Activated T-helper 2 cell treated with anti-CD3 and anti-CD28 coated beads, Interferon-gamma antibody, Interleukin-2, Interleukin-4, amounts not matched to agents 10 μg/mL and 5 μg/mL and 100 μg/mL, durations not matched to agents 14 hours and 24 hours and 36 hours (primary cell): ENCODE measurements at places on chromosomes 4 and X.
A peak's percentile ranks its signal among the peaks of the same experiment; 100 is the strongest.

DNA sequence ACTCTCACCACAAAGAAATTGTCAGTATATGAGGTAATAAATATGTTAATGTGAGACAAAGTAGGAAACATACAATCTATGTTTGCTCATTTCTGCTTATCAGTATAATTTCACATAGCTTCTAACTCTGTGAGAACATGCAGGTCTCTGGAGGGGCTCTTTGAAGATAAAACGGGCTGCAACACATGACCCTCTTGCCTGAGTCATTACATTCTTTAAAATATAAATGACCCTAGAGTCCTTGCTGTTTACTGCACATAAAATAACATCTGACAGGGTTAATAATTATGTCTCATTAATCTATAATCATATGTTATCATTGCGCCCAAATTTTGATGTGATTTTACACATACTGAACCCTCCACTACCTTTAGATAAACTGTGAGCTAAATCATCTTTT, 681.5 kb downstream of the ARAP2 start:
- no peak for DNase-seq

GRCh38 chr4:185867770-185868169, 55.8 kb upstream of the SORBS2 start:
- no peak for DNase-seq

DNA sequence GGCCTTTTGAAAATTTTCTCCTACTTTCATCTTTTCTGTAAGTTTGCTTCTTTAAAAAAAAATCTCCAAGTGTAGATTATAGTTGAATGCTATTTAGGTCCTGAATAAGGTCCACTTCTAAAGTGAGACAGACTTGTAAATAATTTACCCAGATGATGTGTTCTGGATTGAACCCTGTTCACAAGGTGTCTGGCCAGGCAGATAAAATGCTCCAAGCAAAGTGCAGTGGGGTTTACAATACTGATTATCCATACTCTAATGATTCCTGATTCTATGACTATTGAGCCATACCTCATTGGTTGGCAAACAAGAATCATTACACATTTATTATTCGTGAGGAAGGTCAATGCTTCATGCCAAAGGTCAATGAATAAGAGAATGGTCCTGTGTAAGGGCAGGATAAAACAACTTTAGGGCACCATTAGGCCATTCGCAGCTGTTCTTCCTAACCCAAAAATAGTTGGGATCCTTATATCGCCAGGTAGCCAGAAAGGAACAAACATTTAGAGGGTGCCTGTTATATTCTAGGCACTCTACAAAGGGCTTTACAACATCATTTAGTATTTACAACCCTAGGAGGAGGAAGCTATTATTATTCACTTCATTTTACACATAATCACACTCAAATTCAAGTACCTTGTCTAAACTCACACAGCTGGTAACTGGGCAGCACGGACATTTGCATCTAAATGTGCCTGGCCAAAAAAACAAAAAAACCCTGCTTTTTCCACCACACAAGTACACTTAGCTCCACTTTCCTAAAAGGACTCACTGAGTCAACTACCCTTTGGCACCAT, 18.6 kb upstream of the SAT1 start:
- no peak for DNase-seq

GRCh38 chr4:76407440-76408119, 13.4 kb downstream of the CCDC158 start:
- DNase-seq, result no peak

- DNase-seq, result no peak
Measured at GRCh38 chr4:4627111-4627510, 85.3 kb upstream of the STX18 start.

DNA sequence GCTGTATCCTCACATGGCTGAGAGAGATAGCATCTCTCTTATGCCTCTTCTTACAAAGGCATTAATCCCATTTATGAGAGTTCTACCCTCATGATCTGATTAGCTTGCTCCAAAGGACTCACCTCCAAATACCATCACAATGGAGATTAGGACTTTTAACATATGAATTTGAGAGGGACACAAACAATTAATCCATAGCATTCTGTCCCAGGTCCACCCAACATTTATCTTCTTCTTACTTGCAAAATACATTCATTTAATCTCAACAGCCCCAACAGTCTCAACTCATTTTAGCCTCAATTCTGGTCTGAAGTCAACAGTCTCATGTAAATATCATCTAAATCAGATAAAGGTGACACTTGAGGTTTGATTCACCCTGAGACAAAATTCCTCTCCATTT, 555.4 kb downstream of the RAB28 start:
- DNase-seq, result no peak

DNA sequence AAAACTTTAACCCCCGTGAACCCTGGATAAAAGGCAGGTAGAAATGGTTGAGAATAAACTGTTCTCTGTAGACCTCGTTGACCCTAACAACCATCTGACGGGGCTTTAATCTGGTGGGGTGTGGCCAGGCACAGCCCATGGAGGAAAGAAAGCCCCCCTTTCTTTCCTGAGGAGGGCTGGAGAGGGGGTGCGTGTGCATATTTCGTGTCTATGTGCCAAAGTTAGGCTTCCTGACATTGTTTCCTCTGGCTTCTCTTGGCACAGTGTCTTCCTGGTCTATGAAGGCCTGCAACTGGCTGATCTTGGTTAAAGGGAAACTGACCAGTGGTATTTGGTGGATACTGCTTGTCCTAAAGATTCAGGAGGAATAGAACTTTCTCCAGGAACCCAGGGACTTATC, 97.1 kb downstream of the MGST2 start:
- DNase-seq, result no peak

GRCh38 chr4:26992657-26993361, 132.2 kb downstream of the STIM2 start:
- no peak for DNase-seq

GRCh38 chr4:15756361-15756861, 21.7 kb upstream of the CD38 start:
- DNase-seq, result peak; percentile 76

- DNase-seq, result no peak
Measured at GRCh38 chrX:147226801-147227200, 412.3 kb upstream of the CXorf51A start.

DNA sequence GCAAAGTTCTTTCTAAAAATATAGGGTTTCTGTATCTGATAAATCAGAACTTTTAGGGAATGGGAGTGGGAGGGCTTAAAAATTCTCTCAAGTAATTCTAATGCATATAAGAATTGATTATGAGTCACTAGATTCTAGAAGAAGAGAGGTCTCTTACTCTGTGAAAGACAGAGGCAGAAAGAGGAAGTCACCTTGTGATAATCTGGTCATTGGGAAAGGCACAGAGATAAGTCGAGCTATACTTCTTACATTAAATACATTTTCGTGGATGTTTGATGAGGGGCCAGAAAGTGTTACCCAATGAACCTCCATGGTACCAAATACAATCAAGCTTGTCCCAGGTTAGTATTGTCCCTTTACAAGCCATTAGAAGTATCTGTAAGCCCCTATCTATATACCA, 134.4 kb downstream of the MAD2L1 start:
- DNase-seq, result no peak

GRCh38 chrX:137034508-137034872, 695 bp upstream of the GPR101 start:
- DNase-seq, result no peak

GRCh38 chr4:169153481-169154087, 117.2 kb downstream of the SH3RF1 start:
- no peak for DNase-seq

DNA sequence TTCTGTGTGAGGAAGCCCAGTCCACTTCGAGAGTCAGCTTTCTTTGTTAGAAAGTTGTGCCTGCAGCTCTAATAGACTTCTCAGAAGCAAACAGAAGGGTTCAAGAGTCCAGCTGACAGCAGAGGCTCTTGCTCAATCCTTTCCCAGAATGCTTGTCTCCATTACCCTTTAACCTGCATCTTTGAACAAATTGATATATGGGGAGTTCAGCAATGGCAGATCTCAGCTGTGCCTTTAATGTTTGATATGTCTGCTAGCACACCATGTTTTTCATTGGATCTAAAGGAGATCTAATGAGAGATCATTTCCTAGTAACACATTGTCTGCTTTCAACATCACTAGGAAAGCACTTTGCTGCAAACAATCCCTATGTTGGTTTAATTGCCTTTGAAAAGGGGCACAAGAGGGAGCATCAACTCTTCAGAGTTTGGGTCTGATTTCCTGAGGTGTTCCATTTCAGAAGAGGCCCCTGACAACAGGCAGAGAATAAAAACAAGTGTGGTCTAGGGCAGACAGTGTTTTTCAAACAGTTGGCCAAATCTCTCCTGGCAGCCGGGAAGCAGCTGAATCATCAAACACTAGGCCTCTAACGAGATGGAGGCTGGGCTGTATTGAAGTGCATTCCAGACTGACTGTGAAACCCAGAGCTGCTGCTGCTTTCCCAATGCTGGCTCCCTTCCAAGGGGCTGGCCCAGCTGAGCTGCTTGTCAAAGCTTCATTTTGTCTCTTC, 55.5 kb downstream of the LUZP4 start:
- no peak for DNase-seq

DNA sequence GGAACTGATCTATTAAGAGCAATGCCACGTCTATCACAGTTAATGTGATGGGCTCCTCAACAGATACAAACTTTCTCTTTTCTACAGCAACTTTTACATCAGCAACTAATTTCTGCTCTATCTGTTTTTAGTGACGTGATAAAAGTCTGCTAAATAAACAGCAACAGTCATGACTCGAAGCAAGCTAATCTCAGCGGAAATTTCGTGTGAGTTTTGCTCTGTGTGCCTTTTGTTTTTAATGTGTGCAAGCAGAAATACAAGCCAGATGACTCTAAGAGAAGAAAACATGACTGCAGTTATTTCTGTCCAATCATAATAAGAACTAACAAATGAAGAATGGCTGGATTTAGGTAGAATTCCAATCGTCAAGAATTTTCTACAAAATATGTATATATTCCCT, 214.3 kb downstream of the LDB2 start:
- DNase-seq, result no peak

DNA sequence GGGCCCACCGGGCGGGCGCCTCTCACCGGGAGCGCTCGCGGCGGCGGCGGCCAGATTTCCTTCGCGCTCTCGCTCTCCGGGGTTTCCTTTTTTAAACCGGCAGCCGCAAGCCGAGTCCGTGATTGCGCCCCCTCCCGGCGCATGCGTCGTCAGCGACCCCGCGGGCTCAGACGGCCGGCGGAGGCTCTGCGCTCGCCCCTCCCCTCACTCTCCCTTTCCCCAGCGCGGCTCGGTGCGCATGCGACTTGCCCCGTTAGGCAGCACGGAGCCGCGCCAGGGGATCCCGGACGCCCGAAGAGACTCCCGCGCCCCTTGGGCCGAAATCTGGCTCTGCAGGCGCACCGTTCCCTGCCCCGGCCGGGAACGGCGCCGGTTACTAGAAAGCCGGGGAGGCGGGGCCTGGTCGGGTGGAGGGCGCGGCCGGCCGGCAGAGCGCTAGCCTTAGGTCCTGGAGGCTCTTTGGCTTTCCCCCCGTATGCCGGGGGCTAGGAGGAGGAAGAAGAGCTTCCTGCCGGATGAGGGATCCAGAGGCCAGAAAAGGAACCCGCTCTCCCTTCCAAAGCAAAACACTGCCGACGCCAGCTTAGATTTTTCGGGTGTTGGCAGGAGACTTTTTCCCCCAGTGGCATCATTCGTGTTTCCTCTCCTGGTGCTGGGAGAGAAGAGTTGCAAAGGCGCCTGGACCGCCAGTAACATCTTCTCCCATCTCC, at the start of gene CLOCK:
Gene CLOCK (minus strand): TSS at position 154 of the 710 bp plus-strand sequence. CDS start 64,124 bp downstream, outside the sequence.
- peak; percentile 80 for DNase-seq

DNA sequence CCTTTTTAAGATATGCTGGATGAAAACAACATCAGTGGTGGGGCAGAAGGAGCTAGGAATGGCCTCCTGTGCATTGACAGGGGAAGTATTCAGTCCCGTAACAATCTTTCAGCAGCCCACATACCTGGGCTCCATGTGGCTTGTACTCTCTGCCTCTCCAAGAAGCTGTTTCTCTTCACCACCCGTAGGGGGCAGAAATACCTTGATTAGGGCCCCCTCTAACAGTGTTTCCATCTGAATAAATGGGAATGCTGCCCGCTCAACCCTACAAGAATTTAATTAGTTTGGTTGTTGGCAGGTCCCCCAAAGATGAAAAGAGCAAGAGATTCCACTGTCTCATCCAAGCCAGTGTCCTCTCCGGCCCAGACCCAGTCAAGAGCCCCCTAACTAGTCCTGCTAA, 155.2 kb downstream of the SMIM20 start:
- no peak for DNase-seq

DNA sequence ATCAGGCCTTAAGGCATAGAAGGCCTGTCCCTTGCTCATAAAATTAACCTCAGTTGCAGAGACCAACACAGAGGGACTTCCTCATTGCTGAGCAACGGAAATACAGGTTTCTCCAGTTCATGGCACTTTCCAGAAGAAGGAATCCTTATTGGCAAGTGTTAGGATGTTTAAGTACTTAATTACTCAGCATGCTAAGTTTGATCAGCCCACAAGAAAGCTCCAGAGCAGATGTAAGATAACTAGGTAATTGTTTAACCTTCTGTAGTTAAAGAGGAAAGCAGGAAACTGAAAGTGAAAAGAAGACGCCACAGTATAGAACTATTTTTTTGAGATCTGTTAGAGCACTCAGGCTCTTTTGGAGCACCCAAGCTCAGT, 33.5 kb downstream of the SMS start:
- no peak for DNase-seq

- DNase-seq, result no peak
Measured at GRCh38 chrX:15748841-15749240, 10.8 kb downstream of the CA5B start.

- DNase-seq, result no peak
Measured at GRCh38 chr4:178738026-178738425, 1295.8 kb upstream of the AGA start.

GRCh38 chr4:65819192-65819591, 148.9 kb upstream of the EPHA5 start:
- DNase-seq, result no peak

GRCh38 chr4:32574803-32575202, 1854.6 kb downstream of the PCDH7 start:
- DNase-seq, result no peak

- no peak for DNase-seq
Measured at GRCh38 chr4:1246901-1247863, 1.7 kb downstream of the CTBP1 start.

- DNase-seq, result no peak
Measured at GRCh38 chr4:20119141-20119540, 132.6 kb upstream of the SLIT2 start.

DNA sequence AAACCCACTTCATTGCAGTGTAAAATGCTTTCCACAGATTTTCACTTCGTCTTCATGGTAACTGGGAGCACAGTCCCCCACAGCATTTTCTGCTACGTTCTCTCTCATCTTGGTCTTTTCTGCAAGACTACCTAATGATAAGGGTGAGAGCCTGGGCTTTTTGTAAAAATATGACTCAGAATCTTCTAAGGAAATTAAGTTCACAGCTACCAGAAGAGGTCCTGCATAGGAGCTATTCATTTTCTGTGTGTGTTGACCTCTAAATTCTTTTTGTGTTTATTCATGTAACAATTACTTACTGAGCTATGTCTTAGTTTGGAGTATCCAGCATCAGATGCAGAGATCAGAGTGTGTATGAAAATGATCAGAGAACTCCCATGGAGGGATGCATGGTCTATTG, 192.2 kb downstream of the CPEB2 start:
- DNase-seq, result no peak

- DNase-seq, result no peak
Measured at GRCh38 chrX:105755109-105755508, 67.2 kb upstream of the NRK start.
